GM06990 (cell line): ENCODE measurements at places on chromosomes 3 and 15.
A peak's percentile ranks its signal among the peaks of the same experiment; 100 is the strongest.

GRCh38 chr3:187544326-187544725 lies 125.9 kb downstream of the SST start:
- DNase-seq, result no peak

DNA sequence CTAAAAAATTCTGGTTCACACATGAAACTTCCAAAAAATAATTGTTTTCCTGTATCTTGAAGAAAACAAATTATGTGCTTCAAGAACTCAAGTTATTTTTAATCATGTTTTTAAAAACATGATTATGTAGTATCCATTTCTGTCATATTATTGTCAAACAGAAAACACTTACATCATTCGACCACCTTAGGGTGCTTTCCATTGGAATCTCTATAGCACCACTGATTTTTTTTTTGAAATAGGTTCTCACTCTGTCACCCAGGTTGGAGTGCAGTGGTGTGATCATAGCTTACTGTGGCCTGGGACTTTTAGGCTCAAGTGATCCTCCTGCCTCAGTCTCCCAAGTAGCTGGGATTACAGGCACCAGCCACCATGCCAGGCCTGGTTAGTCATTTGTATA lies 457.3 kb downstream of the SI start:
- DNase-seq, result no peak

- peak; percentile 16 for DNase-seq
Measured at GRCh38 chr15:69576035-69576526, 123.5 kb downstream of the RPLP1 start.

DNA sequence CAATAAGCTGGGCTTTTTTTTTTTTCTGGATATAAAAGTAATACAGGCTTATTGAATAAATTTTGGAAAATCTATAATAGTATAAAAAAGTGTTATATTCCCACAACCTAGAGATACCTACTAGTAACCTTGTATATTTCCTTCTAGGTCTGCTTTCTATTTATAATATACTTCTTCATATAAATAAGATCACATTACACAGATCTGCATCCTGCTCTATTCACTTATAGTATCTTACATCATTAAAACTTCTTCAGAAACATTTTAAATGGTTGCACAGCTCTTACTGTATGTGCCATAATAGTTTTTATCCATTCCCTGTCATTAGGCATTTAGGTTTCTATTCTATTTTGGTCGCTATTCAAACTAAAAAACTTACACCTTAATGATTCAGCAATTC lies 87.0 kb upstream of the TTBK2 start:
- no peak for DNase-seq

DNA sequence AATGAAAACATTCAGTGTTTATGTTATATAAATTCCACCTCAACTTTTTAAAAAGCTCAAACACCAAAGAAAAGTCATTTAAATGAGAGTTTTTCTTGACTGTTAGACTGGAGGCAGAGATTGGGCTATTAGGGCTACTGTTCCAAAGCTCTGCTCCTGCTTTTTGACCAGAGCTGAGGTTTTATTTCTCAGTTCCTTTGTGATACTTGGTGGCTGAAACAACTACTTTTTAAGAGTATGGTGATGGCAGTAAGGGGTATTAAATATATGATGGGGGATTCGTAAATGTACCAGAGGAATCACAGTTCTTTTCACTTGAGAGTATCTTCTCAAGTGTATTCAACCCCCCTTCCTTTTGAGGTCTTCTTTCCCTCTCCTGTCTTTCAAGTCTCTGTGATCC lies 186.1 kb upstream of the CGNL1 start:
- DNase-seq, result no peak

GRCh38 chr3:97871801-97872524 lies 50.2 kb downstream of the CRYBG3 start:
- no peak for DNase-seq

DNA sequence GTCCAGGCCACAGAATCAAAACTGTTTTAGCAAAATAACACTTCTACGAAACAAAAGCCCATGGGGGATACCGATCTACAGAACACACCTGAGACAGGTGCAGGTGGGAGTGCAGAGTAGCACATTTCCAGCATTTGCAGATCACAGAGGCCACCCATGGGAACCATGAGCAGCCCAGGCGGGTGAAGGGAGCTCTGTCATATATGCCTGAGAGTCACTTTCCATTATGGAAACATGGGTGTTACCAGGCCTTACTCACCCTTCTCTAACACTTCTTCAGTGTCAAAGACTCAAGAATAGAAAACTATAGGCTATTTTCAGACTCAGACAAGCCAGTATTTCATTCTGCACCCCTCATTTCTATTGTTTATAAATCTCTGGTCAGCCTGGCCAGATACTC lies 3.5 kb downstream of the PLA1A start:
- DNase-seq, result no peak

- no peak for DNase-seq
Measured at GRCh38 chr3:126948980-126949535, 33.9 kb upstream of the PLXNA1 start.

DNA sequence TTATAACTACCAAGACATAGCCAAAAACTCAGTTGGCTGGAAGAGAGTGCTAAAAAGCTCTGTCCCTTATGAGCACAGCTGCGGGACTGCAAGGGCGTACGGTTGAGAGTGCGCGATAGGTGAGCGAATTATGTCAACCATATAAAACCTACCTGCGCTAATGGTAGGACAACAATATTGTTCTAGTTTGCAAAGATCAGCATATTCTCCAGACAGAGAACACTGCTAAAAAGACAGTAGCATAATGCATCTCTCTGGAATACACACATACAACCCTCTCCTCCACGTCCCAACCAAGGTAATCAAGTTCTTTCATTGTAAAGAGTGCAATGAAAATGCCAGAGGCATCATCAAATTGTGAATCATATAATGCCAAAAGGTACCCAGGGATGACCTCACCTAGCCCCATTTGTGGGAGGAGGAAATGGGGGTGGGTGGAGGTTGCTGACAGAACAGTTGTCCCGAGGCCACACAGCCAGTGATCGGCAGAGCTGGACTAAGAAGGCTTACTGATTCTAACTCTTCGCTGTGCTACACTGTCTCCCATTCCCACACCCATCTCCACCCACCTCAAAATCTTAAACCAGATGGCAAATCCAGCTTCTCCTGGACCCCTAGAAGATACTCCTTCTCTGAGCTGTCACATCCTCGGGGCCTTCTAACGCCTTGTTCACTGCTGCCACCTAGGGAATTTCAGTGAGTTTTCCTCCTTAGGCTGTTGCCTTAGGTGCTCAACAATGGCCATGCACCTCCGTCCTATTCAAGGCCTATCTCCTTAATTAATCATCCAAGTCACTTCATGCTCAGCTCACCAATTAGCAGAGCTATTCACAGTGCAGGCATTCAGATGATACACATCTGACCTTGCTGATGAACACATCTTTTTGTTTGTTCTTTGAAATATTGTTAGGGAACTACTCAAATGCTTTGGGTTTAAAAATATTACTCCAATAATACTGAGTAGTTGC lies 60.7 kb downstream of the RPL22L1 start:
- no peak for DNase-seq

DNA sequence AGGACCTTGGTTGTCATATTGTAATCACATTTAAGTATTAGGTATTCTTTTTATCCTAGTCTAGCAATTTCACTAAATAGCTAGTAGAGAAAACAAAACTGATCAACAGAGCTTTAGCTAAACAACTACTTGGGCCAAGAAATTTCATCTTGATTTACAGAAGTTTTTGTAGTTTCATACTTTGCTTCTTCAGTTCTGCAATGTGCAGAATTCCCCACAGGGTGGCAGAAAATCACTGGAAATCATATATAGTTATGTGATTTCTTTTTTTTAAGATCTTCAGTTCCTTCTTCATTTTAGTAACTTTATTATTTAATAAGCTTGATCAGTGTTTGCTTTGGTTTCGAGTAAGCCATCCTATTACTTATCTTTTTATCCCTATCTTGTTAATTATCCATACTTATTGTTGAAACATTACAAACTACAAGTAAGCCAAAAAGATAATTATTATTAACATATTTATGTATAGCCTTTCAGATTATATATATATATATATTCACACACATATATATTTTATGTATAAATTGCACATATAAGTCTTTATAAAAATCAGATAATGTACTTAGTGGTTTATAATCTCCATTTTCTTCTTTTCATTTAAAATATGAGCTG lies 2.2 kb upstream of the BNIP2 start:
- DNase-seq, result peak; percentile 18
